CD8-positive, alpha-beta T cell (primary cell): ENCODE measurements at places on chromosomes 6 and 20. TPM values are rescaled to one million over a fixed set of nuclear protein-coding genes. Genes with fewer than 3 reads are reported as not detected.

MAP1LC3A gene
- 19.4 TPM for total RNA-seq

OVOL2 gene
- total RNA-seq, result not detected

RIPPLY2 gene
- not detected for total RNA-seq

FAM83D gene
- 6.3 TPM for total RNA-seq

BTBD3 gene
- total RNA-seq, result 0.67 TPM

GRCh38 chr6:127453845-127454619, 5.2 kb downstream of the KIAA0408 start:
- DNase-seq, result no peak

DNA sequence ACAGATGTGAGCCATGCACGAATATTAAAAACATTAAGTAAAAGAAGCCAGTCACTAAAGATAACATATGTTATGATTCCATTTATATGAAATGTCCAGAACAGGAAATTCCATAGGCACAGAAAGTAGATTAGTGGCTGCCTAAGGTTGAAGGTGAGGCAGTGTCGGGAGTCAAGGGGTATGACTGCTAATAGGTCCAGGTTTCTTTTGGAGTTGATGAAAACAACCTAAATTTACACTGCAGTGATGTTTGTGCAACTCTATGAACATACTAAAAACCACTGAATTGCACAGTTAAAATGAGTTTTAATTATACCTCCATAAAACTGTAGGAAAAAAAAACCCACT, 14.4 kb downstream of the SRPK1 start:
- no peak for DNase-seq

GRCh38 chr6:34275128-34275804, 26.5 kb upstream of the SMIM29 start:
- DNase-seq, result no peak

- no peak for DNase-seq
These were observed 7.8 kb downstream of the ABHD12 start for GRCh38 chr20:25382704-25383370.

- DNase-seq, result no peak
These were observed 80.8 kb downstream of the SCML4 start for GRCh38 chr6:107743311-107743710.

DNA sequence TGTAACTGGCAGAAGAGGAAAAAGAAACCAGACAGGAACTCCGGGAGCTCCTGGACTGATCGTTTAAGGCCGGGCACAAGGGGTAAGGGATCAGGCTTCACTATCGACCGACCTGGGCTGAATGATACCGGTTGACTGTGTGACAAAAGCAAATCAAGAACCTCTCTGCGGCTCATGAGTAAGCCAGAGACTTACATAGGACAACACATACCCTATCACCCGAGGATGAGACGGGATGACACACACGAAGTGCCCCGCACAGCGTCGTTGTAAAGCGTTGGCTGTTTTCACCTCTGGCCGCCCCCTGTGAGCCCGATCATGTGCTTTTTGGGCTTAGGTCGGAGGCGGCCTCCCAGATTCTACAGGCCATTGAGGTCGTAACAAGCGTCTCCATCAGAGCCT, 695 bp upstream of the TGIF2 start:
- no peak for DNase-seq

DNA sequence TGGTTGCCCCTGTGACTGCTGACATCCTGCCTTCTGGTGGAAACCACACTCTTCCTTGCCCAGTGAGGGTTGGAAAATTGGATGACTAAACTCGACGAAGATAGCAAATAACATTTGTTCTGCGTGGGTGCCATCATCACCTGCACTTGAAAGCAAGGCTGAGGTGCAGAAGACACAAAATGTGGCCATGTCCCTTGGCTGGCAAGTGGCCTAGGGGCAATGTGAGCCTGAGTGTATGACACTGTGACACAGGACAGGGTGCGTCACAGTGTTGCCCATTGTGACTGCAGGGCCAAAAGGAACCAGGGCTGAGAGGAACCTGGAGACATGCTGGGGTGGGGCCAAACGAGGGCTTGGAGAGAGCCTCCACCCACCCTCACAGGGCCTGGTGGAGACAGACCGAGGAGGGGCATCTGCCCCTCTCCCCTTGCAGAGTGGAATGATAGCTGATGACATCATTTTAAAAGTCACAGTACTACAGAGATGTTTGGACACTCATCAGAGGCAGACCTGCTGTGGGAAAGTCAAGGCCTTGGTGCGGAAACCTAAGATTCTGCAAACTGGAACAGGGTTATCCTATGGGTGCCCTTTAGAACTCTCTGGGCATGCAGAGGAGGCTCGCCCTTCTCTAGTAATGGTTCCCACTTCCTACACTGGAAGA, 12.8 kb upstream of the HLA-F start:
- no peak for DNase-seq

DNA sequence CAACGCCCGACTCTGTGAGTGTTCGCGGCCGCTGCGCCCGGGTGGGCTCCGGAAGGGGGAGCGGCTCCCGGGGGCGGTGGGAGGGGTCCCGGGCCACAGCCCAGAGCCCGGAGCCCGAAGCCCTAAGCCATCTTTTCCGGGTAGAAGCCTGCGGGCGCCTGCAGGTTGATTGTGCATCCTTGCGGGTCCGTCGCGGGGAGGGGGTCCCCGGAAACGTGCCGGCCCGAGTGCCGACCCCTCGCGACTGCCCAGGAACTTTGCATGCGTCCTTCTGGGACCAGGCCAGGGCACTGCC, 413 bp downstream of the PTPRA start:
- peak; percentile 67 for DNase-seq

- DNase-seq, result no peak
These were observed 89.5 kb downstream of the CHMP4B start for GRCh38 chr20:33900521-33901131.

DNA sequence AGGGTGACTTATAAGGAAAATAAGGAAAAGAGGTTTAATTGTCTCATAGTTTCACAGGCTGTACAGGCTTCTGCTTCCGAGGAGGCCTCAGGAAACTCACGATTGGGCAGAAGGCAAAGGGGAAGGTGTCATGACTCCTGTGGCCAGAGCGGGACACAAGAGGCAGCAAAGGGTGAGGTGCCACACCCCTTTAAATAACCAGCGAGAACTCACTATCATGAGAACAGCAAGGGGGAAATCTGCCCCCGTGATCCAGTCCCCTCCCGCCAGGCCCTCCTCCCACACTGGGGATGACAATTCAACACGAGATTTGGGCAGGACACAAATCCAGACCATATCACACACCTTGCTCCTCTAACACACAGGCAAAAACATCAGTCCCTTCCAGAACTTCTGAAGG, 254.0 kb downstream of the DLL1 start:
- no peak for DNase-seq

GRCh38 chr6:33078442-33078841, 2.7 kb downstream of the HLA-DPB1 start:
- DNase-seq, result no peak

- DNase-seq, result no peak
These were observed 24.9 kb upstream of the IPCEF1 start for GRCh38 chr6:154381548-154381947.

GRCh38 chr20:32573167-32573851, 11.8 kb downstream of the NOL4L start:
- no peak for DNase-seq

DNA sequence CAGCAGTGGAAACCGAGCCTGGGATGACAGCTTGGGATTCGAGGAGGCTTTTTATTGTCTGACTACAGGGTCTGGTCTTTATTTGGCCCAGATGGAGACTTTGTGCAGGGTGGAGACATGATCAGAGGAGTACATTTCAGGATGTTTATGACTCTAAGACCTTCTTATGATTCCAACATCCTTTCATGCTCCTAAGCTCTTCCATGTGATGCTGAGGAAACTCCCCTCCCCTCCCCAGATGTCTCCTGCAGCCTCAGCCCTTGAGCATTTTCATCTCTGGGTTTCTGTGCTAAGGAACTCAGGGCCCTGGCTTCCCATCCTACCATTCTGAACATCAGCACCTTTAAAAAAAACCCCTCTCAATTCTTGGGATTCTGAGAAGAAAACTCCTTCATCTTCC, 186.6 kb downstream of the SOX4 start:
- DNase-seq, result no peak

DNA sequence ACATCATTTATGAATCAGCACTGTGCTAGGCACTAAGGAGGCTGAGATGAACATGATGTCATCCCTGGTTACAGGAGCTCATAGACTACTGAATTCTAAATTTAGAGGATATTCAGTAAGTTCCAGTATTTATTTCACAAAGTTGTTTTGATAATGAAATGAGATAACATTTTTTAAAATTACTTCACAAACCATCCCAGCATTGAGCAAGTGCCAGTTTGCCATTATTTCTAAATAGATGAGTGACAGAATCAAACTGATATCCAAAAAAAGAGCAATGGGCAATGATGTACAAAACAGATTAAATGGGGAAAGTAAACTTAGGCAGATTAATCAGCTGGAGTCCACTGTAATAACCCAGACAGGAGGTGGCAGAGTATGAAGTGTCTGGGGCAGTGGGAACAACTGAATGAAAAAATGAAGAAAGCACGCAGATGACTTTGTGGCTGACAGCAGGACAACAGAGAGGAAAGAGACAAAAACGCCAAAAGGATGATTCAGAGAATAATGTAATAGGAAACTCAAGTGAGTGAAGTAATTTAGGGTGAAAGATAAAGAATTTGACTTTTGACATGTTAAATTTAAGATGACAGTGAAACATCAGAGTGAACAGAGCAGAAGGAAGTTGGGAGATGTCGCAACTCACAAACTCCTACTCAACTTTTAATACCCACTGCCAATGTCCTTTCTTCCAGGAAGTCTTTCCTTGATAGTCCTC, 70.2 kb downstream of the RCAN2 start:
- no peak for DNase-seq

GRCh38 chr6:30752157-30752927, 8.0 kb upstream of the IER3 start:
- no peak for DNase-seq

DNA sequence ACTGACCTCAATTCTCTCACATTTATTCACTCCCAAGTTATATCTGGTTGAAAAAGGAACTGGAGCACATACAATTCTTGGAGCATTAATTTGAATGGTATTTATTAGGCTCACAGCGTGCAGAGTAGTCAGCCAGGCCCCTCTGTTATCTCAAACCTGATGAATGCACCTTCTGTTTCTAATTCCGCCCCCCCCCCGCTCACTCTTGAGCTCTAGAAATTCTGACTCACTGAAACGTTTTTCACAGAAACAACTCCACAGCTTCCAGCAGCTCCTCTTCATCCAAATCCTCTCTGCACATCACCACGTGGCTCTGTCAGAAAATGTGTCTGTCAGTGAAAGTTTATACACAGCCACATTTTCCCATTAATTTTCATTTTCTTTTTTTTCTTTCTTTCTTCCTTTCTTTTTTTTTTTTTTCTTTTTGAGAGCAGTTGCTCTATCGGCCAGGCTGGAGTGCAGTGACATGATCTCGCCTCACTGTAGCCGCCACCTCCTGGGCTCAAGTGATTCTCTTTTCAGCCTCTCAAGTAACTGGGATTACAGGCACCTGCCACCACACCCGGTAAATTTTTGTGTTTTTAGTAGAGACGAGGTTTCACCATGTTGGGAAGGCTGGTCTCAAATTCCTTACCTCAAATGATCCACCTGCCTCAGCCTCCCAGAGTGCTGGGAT, 109.4 kb downstream of the TBXT start:
- DNase-seq, result no peak

GRCh38 chr6:33851959-33852358, 48.2 kb upstream of the MLN start:
- peak; percentile 51 for DNase-seq

DNA sequence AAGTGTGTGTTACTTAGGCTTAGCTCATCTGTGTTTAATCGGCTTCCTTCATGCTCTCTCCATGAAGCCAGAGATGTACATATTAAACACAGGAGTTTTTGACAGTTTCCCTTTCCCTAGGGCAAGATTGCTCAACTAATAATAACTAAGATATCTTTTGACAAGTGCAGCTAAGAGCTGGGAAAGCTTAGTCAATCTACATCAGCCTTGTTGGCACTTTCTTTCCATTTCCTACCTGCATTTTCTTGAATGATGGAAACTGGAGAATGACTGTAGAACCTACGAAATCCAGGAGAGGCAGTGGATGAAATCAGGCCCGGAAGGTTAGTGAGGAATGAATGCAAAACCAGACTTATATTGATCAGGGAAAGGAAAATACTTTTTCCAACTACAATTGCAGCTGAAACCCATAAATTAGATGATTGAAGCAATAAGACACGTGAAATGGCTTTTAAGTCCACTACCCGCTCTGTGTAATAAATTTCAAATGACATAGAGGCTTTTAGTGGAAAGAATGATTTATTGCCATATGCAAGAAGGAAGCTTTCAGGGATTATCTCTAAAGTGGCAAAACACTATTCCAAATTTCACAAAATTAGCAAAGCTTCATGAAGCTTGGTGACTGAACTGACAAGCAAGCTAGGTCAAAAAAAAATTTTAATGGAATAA, 237.2 kb upstream of the ID4 start:
- DNase-seq, result no peak

DNA sequence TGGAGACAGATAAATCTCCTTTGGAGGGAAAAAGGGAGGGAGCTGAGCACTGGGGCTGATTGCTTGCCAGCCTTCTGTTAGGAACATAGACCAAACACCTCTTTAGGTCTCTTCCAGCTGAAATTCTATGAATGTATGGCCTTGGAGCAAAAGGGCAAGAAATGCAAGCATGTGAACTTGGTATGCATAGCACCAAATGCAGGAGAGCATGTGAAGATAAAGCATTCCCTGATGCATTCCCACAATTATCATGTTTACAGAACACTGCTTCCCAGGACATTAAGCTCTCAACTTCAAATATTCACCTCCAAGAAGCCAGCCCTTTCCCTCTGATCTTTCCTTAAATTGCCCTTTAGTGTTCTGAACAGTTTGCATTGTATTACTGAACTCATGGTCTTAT, 15.6 kb downstream of the RIPOR2 start:
- no peak for DNase-seq

DNA sequence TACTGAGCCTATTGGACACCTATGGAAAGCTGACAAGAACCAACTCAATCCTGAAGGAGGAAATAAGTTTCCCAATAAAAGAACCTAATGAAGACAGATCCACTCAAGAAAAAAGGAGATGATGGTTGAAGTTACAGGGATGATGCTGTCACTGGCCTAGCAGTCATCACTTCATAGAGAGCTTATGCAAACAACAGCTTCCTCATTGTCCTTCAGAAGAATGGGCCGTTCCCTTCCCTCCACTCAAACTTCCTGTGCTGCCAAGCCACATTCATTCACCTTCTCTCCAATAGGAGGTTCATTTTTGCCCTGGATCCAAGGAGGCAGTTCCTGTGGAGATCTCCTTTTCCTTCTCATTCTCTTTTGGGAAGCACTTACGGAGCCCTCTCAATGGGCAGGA, 13.8 kb upstream of the PM20D2 start:
- no peak for DNase-seq

DNA sequence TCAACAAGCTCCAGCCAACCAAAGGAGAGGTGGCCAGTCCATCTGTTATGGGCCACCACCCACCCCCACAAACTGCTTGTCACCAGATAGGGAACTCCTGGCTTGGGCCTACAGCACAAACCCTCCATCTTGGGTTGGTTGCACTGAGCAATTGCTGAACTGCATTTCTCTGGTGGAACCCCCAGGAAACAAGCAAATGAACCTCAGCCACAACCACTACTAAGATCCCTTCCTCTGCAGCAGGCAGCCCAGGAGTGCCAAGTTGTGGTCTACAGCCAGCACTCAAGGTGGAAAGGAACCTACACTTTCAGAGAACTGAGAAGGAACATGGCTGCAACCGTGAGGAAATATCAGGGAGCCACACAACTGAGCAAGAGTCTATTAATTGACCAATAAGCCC, 171.6 kb downstream of the TMEM200A start:
- no peak for DNase-seq
